ENCODE measurements at places on chromosomes 2 and 18.

DNA sequence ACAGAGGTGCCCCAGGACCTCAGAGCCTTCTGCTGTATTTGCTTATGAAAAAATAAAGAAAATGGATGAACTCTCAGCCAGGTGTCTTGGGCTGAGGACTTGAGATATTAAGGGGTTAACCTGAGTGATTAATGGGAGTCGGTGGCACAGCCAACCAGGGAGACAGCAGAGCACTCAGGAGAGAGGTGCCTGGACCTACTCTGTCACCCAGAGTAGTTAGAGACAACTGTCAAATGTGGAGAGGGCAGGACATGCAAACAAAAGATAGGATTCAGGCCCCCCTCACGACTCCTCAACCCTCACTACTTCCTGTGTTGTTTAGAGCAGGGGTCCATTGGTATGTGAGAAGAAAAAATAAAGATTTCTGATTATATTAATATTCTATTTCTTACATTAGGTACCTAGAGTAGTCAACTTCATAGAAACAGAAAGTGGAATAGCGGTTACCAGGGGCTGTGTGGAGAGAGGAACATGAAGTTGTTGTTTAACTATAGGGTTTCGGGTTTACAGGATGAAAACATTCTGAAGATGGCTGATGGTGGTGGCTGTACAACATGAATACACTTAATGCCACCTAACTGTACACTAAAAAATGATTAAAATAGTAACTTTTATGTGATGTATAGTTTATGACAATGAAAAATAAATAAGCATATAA is 28.6 kb upstream of the CETN1 start:
- no peak for DNase-seq

DNA sequence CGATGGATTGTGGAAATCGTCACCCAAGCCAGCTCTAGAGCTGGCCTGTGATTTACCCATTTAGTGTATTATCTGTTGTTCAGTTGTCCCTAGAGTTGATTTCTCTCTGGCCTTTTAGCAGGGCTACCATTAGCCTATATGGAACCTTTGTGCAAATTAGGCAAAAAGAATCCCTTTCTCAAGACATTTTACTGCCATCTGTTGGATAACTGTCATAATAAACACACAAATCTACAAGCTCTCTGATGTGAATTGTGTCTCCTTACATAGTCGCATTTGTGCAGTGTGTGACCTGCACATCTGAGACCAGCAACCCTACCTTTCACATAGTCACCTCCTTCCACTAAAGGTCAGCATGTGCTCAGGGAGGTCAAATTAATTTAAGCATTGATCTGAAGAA is 34.0 kb downstream of the LOXHD1 start:
- DNase-seq, result peak; percentile 30

DNA sequence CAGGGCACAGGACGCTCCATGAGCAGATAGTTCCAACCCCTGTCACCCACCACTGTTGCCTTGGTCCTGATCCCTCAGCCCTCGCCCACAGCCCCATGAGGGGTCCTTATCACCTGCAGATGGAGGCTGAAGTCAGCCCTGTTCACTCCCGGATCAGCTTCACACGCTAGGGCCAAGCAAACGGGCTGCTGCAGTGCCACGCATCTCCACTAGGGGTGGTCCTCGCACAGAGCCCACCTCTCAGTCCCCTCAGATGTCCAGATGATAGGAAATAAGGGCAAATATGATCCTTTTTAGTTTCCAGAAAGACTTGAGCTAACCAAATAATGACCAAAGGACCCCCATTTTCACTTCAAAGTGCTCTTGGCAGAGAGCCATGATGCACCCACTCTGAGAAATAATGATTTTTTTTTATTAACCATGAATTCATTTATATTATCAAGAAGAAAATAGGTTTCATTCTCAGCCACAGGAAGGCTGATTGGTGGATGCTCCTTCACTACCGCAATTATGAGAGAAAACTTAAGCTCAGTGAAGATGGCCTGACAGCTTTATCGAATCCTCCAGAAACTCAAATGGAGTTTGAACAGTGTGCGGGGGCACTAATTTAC is 71.9 kb upstream of the KLHL29 start:
- DNase-seq, result no peak

GRCh38 chr2:15730545-15731212 is 139.0 kb downstream of the DDX1 start:
- DNase-seq, result peak; percentile 92

DNA sequence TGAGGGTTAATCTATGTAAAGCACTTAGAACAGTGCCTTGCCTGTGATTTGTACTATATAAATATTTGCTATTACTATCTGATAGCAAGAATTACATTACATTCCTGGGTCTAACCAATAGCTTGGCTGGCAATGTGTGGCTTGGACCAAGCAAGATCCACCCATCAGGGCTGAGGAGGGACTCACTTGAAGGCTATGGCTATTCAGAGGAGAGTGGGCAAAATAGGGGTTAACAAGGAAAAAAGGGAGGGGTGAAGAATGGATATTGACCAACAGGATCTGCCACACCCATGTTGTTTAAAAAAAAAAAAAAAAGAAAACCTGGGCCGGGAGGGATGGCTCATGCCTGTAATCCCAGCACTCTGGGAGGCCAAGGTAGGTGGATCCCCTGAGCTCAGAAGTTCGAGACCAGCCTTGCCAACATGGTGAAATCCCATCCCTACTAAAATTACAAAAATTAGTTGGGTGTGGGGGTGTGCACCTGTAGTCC is 20.0 kb upstream of the TMBIM1 start:
- DNase-seq, result no peak

DNA sequence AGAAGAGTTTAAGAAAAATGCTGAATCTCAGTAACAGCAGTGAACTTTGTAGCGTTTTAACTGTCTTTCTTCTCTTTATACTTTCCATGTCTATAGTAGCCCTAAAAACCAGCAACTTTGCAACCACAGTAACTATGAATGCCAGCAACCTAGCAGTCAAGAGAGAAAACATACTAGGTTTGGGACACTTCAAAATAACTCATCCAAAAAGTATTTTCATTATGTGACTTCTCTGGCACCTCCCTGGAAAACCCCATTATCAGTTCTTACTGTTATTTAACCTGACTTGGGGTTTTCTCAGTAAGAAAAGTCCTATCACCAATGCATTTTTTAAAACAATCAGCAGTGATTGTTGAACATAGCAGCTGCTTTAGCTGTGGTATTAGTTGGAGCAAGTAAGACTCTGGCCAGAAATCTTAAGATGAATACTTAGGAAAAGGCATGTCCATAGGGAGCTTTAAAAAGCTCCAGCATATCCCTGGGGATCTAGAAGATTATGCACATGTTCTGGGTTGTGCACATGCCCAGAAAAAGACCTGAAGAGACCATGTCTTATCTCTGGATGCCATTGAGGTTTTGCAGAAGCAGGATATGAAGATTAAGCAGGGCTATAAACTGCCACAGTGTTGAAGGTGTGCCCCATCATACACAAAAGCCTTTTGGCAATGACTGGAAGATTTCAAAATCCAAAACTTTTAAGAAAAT is 411.3 kb downstream of the CMPK2 start:
- DNase-seq, result no peak

DNA sequence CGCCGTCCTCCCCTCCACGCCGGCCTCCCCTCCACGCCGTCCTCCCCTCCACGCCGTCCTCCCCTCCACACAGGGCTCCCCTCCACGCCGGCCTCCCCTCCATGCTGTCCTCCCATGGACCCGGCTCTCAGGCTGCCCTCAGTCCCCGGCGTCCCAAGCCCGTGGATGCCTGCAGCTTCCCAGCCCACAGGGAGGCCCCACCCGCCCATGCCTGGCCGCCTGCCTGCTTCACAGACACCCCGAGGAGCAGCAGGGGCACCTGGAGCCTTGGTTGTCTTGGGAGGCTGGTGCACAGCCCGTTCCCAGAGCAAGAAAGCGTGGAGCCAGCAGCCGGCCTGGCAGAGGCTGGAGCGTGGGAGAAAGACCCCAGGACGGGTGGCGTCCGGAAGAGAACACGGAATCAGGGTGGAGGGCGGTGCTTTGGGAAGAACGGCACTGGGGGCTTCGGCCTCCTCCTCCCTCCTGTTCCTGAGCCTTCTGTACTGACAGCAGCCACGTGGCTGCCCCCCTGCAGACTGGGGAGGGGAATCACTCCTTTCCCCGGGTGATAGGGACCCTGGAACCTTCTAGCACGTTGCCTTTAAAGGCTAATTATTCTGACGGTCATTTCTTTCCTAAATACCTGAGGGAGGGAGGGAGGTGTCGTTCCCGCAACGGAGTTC is 26.2 kb upstream of the KCNG2 start:
- no peak for DNase-seq

DNA sequence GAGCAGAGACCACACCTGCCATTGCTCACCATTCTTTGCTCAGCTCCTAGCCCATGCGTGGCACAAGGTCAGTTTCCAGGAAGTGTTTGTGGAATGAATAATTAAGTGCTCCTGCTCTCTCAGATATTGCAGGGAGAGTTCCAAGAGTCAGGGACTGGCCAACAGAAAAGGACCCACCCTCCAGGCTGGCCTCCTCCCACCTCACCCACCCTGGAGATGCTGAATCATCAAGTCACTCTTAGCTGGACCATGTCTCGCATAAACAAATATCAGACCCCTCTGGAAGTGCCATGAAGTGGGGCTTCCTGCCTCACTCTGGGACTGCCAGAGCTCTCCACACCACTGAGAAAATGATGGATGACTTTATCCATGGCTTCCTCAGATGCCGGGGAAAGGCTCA is 256.0 kb downstream of the TNS1 start:
- DNase-seq, result peak; percentile 34

DNA sequence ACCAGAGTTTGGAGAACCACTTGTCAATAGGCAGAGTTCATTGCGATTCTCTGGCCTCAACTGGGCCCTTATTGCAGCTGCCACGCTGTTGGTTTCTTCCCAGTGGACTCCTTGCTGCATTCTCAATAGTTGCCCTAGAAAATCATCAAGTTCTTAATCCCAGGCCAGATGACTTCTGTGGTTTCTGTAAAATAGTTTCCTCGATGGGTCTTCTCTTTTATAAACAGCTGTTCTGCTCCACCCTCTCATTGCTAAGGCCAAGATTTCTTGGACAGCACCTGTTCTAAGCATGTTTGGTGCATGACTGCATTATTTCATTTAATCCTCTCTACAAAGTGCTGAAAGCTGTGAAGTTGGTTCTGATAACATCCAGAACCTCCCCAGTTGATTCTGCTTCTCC is 131.0 kb downstream of the BCL2L11 start:
- no peak for DNase-seq

DNA sequence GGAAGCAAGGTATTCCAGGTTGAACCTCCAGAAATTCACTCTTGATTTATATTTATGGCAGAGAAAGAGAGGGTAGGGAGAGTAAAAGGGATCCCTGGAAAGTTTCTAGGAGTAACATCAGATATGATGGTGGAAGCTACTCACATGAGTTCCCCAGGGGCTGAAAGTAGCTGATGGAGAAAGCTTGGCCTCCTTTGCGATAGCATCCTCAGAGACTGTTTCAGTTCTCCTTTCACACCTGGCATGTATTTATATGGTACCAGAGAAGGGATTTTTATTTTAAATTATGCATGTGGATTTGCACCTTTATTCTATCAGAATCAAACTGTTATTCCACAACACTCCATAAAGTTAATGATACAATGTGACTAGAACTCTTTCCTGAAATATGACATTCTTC is 126.3 kb upstream of the OSR1 start:
- no peak for DNase-seq

DNA sequence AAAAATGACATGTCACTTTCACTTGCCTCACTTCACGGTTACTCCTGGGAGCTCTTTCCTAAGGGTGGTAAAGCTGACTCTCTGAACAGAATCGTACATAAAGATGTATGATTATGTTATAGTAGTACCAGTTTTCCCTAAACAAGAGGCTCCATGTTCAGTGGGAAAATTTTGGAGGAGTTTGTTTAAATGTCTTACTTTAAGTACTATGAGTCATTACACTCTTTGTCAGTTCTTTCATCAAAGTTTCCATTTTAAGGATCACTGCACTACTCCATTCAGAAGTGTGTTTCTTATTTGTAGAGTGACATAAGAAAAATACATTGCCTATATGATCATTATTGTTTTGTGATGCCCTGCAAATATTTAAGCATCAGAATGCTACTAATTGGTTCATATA is 121.1 kb upstream of the FIGN start:
- peak; percentile 3 for DNase-seq

DNA sequence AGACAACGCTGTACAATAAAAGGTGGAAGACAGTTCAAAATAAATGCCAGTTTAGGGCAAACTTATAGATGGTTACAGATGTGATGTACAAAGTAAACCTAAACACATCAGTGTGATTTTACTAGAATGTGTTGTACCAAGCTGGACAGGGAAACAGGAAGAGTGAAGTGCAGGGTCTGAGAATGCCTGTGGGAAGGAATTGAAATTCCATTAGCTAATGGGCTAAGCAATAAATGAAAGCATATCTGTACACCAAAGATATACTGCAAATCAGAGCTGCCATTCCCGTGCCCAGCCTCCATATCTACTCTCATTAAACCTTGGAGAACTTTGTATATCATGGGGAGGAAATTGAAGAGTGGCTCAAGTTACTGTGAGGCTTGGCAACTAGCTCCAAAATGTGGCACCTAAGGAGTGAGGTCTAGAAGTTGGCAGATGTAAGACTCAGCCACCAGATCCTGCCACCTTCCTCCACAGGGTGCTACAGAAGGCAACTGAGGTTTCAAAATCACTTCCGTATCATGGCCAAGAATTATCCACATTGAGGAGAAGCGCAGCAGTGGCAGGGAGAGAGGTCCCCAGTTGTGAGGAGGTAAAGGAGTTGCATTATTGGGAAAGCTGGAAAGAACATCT is 277.8 kb downstream of the TCF4 start:
- DNase-seq, result no peak

GRCh38 chr2:100017633-100018032 is 124.8 kb downstream of the AFF3 start:
- peak; percentile 70 for DNase-seq

DNA sequence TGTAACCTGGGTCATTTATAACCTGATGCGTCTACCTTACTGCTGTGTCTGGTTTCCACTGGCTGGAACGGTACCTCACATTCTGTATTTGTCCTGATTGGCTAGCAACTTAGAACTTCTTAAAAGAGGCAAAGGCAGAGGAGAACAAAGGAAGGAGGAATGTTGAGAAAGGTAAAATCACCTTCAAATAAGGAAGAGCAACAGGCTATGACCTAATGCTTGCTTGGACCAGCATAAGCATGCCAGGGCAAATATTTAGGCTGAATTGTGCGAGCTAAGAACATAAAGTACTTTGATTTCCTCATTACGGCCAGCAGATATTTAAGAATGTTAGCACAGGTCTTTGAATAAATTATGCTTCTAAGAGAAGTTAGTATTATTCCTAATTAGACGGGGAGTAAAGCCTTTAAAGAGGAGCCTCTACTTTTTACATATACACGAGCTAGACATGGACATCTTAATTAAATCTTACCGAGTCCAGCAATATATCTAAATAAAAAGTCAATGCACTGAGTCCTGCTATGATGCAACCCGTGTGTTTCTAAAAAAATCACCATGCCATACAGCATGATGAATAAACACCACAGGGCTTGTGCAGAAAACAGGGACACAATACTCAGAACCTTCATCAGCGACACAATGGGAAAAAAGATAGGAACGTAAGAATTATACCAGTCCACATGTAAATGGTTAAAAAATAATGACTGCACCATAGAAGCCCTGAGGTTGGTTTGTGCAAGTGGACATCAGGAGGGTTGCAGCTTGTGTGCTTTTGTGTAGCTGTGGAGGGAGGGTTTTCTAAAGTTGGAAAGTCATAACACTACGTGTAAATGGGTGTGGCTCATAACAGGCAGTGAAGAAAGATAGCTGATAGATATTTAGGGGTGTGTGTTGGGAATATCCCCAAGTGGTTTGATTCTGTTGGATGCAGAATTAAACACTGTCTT is 14.2 kb downstream of the SEPTIN2 start:
- DNase-seq, result no peak

Measured in GM23248 (cell line).